Muscle of back (tissue), 13 donors: ENCODE measurements at places on chromosomes 11 and 22.

GRCh38 chr22:47120399-47120798 is 357.9 kb downstream of the TBC1D22A start:
- DNase-seq: no peak

- peak; percentile 34 for DNase-seq
These were observed 67.7 kb downstream of the CECR2 start for GRCh38 chr22:17436981-17437412.

DNA sequence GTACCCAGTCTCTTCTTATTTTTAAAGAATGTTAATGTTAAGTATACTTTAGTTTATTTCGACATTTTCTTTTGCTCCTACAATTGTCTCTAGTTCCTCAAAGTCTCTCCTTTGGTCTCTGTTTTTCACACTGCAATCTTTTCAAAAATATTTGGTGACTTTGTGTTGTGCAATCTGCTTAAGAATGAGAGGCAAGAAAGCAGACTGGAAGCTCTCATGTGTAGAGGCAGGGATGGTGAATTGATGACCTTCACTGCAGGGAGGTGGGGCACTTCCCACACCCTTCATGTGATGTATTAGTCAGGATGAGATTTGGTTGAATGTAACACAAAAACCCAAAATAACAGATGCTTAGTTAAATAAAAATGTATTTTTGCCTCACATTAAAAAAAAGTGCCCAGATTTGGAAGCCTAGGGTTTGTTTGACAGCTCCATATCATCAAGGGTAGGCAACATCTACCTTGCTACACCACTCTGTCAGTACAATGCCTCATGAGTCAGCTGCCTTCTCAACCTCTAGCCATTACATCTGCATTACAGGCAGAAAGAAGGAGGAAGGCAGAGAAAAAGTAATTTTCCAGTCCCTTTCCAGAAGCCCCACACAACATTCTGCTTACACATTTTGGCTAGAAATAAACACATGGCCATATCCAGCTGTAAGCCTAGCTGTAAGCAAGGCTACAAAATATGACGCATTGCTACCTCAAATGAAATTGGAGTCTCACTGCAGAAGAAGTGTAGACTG is 3.8 kb upstream of the MMP27 start:
- no peak for DNase-seq

GRCh38 chr11:45804761-45805304 is at the start of gene SLC35C1:
TSS of gene SLC35C1 (plus strand) at chr11:45805149. CDS start at chr11:45805802, 653 bp downstream.
- DNase-seq: peak; percentile 94

DNA sequence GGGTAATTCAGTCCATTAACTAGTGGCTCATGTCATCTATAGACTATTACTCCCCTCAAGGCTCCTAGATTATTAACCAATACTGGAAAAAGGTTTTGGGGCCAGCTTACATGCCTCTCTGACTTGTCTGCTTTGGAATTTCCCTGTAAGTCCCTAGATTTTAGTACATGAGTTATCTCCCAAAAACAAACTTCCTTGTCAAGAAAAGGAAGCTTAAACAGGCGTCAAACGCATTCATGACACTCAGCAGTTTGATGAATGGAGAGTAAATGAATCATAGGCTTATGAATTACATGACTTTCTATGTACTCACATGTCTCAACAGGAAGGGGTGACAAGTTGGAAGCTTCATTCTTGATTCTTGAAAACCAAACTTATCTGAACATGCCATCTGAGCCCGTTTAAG is 70.8 kb downstream of the BLID start:
- DNase-seq: peak; percentile 89

DNA sequence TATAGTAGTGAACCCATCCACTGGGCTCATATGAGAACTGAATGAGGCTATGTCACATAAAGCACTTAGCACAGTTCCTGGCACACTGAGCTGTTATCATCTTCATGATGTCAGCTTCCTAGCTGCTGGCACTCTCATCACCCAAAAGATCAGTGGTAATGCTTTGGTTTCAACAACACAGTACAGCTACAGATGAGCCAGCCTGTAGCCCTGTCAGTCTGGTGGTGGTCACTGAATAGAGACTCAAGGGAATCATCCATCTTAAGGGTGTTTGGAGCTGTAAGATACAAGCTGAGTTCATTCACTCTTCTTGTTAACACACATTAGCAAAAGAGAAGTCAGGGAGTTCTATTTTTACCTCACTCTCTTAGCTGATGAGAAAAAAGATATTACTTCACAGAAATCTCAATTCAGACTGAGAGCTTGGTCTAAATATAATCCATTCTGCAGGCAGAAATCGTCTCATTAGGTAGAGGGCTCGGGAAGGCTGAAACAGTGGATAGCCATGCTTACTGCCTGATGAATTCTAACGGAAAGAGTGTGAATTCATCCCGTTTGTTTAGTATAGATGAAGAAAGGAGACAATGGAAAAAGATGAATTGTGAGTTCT is 6.3 kb upstream of the SLC1A2 start:
- DNase-seq: no peak

DNA sequence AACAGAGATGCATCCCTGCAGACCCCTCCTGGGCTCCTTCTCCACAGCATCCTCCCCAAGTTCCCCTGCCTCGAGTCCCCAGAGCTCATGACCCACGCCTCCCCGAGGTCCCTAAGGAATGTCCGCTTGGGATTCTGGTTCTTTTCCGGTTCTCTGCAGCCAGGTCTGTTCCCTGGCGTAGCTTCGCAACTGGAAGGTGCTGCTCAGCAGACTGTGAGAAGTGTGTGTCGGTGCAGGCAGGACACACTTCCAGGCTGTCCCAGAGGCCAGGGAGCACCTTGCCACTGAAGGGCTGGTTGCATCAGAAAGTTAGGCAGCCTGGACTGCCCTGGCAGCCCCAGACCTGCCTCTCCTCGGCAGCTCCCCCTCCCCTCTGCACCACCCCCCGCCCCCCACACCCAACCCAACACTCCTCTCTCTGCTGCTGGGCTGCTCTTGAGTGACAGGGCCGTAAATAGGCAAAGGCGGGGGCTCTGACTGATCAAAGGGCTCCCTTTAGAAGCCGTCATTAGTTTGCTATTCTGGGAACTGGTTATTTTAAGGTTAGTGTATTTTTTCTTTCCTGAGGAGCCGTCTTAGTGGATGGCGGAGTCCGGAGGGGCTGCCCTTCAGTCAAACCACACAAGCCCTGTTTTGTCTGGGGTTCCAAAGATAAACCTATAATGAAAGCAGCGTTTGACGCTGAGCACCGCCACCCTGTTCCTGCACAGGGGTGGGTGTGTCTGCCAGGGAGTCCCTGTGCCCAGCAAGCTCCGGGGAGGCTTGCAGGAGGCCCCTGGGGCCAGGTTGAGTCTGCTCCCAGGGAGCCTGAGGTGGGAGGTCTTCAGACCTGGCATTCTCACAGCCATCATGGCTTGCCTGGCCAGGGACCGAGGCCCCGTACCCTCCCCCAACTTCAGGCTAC is 88.6 kb upstream of the KCNQ1OT1 start:
- DNase-seq: no peak

DNA sequence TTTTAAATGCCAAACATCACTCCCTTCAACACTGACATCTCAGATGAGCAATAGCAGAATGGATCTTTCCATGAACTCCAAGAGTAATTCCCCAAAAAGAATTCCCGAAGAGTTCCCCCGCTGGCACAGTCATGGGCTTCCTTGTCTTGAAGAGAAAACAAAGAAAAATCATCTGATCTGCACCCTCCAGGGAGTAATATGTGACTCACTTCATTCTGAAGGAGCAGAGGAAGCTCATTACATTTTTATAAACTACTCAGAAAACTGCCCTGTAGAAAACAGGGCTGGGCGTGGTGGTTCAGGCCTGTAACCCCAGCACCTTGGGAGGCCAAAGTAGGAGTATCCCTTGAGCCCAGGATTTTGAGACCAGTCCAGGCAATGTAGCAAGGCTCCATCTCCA is 35.7 kb downstream of the CELSR1 start:
- no peak for DNase-seq

DNA sequence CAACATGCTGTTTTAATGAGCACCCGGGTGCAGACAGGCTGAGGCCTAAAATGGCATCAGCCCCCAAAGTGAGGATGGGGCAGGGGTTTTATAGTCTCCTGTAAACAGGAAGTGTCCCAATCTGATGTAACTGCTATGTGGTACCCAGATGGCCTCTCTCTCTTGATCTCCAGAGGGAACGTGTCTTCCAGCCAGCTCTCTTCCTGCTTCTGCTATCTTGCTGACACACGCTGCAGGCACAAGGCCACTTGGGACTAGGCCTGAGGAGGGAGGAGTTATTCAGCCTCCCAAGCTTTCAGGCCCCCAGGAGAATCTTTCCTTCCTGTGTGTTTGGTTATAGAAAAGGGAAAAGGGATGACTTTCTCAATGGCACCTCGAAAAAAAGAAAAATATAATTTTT is 11.4 kb upstream of the VSTM5 start:
- DNase-seq: no peak

DNA sequence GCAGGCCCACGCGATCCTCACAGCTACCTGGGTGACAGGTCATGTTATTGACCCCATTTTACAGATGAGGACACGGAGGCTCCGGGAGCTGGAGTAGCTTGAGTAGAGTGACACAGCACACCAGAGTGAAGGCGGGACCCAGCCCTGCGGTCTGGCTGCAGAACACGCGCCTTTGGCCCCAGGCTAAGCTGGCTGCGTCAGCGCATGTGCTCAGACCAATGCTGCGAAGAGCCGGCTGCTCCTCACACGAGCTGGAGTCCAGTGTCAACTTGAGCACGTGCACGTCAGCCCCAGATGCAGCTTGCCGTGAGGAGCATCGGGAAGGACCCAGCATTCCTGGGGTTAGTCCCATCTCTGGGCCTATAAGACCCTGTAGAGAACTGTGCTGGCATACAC is 49.9 kb downstream of the SCUBE1 start:
- DNase-seq: peak; percentile 74

GRCh38 chr11:58647141-58647699 is 24.8 kb downstream of the CNTF start:
- DNase-seq: no peak

- no peak for DNase-seq
These were observed 62.4 kb upstream of the POU2AF1 start for GRCh38 chr11:111441443-111441842.

DNA sequence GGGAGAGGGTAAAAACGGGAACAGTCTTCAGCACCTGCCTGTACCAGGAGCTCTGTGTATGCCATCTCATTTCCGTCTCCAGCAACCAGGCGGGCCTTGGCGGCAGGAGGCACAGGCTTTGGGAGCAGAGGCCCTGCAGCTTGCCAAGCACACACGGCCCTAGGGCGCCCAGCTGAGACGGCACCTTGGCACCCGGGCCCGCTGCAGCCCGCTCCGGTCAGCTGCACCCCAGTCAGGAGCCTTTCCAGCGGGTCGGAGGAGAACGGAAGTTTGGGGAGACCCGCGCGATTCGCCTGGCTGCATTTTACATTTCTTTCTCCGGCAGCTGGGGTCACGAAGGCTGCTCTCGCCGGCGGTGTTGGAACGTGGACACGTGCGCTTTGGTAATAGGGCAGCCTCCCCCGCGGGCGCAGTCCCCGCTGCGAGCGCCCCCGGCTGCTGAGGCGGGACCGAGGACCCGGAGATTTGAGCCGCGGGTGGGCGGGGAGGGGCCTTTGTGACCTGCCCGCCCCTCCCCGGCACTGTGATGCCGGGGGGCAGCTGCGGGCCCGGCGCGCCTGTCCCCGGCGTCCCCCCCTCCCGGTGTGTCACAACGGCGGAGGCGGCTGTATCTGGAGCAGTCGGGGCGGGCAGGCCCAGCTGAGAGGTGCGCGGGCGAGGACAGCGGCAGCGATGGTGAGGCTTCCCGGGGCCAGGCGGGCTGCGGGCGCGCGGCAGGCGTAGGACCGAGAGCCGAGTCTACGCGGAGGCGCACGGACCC is at the start of gene TUBA8:
TUBA8 (plus strand) TSS at position 616 of the 760 bp plus-strand sequence; CDS start at position 673, 57 bp downstream.
- DNase-seq: peak; percentile 16

DNA sequence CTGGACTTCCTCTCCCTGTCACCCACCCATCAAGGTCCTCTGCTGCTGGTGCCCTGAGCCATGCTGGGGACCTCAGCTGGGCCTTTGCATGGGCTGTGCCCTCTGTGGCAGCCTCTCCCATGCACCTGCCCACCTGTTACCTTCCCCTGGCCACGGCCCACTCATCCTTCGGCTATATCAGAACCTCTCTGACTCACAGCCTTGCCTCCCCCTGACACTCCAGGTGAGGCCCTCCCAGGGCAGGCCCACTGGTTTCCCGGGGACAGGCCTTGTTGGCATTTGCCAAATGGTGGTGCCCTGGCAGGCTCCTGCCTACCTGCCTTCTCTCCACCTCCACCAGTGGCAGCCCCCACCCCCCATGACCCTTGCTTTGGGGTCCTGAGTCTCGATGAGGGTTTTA is 73.7 kb upstream of the PRR5 start:
- no peak for DNase-seq

GRCh38 chr11:125263268-125263790 is 98.8 kb downstream of the PKNOX2 start:
- DNase-seq: peak; percentile 87

- DNase-seq: no peak
These were observed 31.9 kb upstream of the FTH1 start for GRCh38 chr11:61999141-61999975.

DNA sequence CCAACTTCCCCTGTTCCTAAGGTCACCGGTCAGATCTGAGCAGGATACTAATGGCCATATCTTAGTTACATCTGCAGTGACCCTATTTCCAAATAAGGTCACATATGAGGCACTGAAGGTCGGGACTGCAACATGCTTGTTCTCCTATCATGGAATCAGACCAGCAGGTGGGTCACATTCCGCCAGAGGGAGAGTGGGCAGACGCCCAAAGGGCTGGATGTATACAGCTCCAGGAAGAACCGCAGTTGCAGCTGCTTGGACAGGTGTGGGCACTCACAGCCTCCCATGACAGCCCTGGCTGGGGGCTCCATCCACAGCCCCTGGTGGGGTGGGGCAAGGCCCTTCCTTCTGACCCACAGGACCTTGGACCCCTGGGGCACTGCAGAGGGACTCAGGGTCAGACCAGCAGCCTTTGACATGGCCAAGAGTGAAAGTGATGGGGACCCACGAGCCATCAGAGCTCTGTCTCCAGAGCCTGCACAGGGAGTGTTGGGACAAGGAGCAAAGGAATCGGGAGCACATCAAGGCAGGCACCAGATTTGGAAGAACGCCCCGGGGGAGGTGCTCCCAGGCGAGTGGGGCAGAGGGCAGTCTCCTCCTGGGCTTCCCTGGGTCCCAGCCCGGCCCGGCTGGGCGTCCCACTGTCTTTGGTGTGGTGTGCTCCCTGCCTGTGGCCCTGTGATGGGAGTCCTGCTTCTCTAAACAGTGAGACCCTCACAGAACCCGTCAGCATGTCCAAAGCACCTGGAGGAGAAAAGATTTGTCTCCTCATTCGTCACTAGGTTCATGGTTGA is 13.3 kb upstream of the CD81 start:
- no peak for DNase-seq

GRCh38 chr11:68996376-68997123 is 15.8 kb upstream of the MRGPRD start:
- DNase-seq: no peak

DNA sequence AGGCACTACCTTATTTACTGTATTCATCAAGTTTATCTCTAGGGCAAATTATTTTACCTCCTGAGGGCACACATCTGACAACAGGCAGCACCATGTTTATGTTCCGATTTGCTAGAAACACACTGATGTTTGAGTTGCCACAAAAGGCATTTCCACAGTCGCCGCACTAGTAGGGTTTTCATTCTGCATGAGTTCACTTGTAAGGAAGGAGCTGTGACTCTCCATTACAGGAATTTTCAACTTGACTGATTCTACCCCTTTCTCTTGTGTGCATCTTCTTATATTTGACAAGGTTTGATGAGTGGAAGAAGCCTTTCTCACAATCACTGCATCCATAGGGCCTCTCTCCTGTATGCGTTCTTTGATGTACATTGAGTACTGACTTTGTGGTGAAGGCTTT is 455.9 kb upstream of the CNTN5 start:
- no peak for DNase-seq

- peak; percentile 24 for DNase-seq
These were observed 7.8 kb upstream of the MMP3 start for GRCh38 chr11:102850973-102851745.
